ENCODE measurements at places on chromosomes 3 and 15.

GRCh38 chr3:37163262-37164015 is 10.9 kb downstream of the LRRFIP2 start:
- DNase-seq, result peak; percentile 97

DNA sequence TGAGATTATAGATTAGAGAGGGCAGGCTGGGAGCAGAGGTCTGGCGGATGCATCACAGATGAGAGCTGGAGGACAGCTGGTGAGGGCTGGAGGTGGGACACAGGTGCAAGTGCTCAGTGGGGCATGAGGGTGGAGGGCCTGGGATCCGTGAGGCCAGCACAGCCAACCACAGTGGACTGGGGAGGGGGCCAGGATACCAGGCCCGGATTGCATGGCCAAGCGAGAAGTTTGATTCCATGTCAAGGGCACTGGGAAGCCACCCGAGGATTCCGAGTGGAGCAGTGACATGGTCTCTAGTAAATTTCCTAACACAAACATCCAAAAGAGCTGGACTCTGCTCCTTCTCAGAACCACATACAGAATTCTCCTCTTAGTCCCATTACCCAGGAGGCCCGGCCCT is 44.0 kb upstream of the SLC41A3 start:
- no peak for DNase-seq

GRCh38 chr15:69532066-69532465 is 79.4 kb downstream of the RPLP1 start:
- DNase-seq, result no peak

- peak; percentile 91 for DNase-seq
Observed at GRCh38 chr3:187101184-187102072, 37.9 kb downstream of the RPL39L start.

DNA sequence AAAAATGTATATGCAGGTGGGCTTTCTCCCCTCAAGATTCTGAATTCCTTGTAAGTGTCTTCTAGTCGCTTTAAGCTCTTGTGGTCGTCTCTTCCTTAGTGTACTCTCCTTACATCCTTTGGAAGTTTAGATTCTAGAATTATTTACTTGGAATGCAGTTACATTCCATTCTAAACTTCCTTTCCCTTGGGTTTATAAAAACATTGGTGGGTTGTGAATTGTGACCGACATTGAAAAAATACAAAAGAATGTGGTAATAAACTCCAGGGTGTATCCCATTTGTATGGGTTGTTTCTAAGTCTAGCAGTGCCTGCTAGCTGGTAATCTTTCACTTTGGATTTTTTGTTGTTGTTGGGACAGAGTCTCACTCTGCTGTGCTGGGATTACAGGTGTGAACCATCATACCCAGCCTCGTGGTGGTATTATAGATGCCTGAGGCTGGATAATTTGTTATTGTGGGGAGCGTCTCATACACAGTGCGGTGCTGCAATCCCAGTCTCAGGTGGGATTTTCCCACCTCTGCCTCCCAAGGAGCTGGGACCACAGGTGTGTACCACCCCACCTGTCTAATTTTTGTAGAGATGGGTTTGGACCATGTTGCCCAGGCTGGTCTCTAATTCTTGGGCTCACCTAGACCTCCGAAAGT is 9.1 kb downstream of the CHD2 start:
- peak; percentile 83 for DNase-seq

DNA sequence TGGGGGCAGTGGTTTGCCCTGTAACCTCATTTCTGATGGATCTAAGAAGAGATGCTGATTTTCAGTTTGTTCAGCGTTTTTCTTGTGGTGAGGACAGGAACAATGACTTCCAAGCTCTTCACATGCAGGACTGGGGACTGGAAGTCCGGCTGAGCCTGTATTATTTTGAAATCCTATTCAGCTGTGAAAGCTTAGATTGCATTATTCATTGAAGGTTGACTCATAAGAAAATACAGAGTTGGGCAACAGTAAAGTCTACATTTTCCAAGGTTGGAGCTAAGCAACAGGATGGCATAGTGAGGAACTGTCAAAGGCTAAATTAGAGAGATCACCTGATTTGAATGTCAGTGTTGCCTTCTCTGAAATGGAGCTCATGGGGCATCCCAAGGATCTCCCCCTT is 230.9 kb upstream of the FEZF2 start:
- DNase-seq, result peak; percentile 82

Measured in fibroblast of upper back skin (primary cell).